ENCODE measurements at places on chromosomes 13 and 19. TPM values are rescaled to one million over a fixed set of nuclear protein-coding genes. Genes with fewer than 3 reads are reported as not detected.

The DNASE2 gene
- 44.3 TPM for total RNA-seq

The PRDX2 gene
- total RNA-seq = 389 TPM

The CYP2S1 gene
- total RNA-seq = 0.64 TPM

The PRR22 gene
- not detected for total RNA-seq

The ADAMTSL5 gene
- total RNA-seq = 0.41 TPM

The MBD3L2 gene
- total RNA-seq = not detected

The TSEN34 gene
- total RNA-seq = 40.9 TPM

GRCh38 chr19:33225458-33225926 lies at the start of gene SLC7A10:
TSS of gene SLC7A10 (minus strand) at chr19:33225850. CDS start at chr19:33225703, 147 bp downstream.
- peak within 1 kb of the TSS; percentile 13 for H3K4me3 ChIP-seq
- no peak within 1 kb of the TSS for H3K27ac ChIP-seq
- no peaks in the 10 kb centered on the region for H3K4me1 ChIP-seq
- no peaks in the 10 kb centered on the region for H3K36me3 ChIP-seq
- H3K27me3 ChIP-seq = peaks cover 41% of the 10 kb centered on the region
- DNase-seq = no peak

DNA sequence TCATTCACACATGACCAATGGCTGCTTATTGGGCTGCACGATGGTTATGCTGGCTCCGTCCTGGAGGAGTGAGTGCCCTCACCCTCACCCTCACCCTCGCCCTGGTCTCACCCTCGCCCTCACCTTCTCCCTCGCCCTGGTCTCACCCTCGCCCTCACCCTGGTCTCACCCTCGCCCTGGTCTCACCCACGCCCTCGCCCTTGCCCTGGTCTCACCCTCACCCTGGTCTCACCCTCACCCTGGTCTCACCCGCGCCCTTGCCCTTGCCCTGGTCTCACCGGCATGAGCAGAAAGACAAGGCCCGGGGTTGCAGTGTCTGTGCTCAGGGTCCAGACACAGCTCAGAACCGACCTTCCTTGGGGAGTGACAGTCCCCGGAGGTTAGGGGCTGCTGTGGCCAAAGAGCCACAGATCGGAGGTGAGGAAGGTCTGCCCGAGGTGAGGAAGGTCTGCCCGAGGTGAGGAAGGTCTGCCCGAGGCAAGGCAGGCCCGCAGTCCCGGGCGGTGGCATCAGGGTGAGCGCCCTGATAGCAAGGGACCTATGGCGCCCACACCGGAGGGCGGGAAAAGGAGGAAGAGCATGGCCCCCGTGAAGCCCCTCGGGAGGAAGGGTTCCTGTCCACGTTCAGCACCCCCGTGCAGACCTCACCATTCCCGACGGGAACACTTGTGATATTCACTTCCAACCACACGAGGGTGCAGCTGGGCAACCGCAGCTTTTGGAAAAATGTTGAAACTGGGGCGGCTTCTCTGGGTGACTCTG lies 65.6 kb downstream of the MCF2L start:
- H3K4me1 ChIP-seq = no peaks in the 10 kb centered on the region
- no peaks in the 10 kb centered on the region for H3K27me3 ChIP-seq
- no peak overlapping the region for H3K27ac ChIP-seq
- no peak overlapping the region for H3K4me3 ChIP-seq

GRCh38 chr19:43644181-43644580 lies 4.5 kb upstream of the CADM4 start:
- DNase-seq = no peak
- H3K27ac ChIP-seq = no peak overlapping the region
- no peaks in the 10 kb centered on the region for H3K4me1 ChIP-seq
- no peaks in the 10 kb centered on the region for H3K36me3 ChIP-seq
- no peaks in the 10 kb centered on the region for H3K27me3 ChIP-seq

GRCh38 chr13:42333613-42334328 lies 61.8 kb downstream of the AKAP11 start:
- H3K4me3 ChIP-seq = no peak overlapping the region
- no peaks in the 10 kb centered on the region for H3K36me3 ChIP-seq
- no peaks in the 10 kb centered on the region for H3K4me1 ChIP-seq
- no peak overlapping the region for H3K27ac ChIP-seq

DNA sequence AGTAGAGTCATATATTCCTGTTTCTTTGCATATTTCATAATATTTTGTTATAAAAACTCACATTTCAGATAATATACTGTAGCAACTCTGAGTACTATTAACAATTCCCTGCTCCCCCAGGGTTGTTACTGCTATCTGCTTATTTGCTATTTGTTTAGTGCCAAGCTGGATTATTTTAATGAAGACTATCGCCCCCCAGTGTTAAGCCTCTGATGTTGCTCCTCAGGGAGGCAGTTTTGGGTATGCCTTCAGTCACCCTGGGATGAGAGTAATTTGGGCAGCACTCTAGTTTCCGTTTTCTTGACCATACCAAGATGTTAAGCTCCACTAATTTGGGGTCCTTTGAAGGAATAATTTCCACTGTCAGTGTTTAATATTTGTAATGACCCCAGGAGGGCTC lies 46.0 kb downstream of the MICU2 start:
- H3K36me3 ChIP-seq = peaks cover 8% of the 10 kb centered on the region
- H3K4me3 ChIP-seq = no peak overlapping the region
- H3K27ac ChIP-seq = no peak overlapping the region

DNA sequence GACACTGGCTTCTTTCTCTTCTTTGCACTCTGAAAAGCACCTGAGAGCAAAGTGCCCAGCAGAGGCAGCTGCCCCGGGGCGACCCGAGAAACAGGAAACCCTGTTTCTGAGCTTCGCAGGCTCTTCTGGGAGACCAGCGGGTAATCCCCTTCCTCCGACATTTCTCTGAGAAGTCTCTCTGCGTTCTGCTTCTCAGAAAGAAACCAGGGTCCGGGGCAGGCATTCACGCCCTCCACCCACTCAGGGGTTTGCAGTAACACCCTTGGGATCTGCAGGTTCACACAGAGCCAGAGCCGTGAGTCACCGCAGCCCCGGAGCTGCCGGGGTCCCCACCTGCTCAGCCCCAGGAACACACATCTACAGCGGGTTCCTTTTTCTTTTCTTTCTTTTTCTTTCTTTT lies 86.0 kb downstream of the GADD45B start:
- H3K27me3 ChIP-seq = no peaks in the 10 kb centered on the region
- H3K4me3 ChIP-seq = no peak overlapping the region
- DNase-seq = no peak
- H3K36me3 ChIP-seq = no peaks in the 10 kb centered on the region

DNA sequence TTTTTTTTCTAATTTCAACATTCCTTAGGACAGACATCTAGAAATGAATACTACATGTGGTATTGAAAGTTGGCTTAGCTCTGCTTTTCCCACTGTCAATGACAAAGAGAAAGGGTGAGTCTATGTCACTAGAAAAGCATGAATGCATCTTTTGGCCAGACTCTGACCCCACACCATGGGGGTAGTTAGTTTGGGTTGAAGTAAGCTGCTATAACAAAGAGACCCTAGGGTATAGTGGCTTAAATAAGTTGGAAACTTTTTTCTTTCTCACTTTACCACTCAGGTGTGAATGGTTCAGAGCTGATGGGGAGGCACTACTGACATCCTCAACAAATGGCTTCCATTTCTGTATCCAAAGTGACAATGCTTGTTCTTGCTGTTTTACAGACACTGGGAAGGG lies 161.5 kb downstream of the DLEU7 start:
- peaks cover 28% of the 10 kb centered on the region for H3K4me1 ChIP-seq
- no peak overlapping the region for H3K4me3 ChIP-seq
- no peak overlapping the region for H3K27ac ChIP-seq
- DNase-seq = no peak
- no peaks in the 10 kb centered on the region for H3K27me3 ChIP-seq

- H3K27me3 ChIP-seq = no peaks in the 10 kb centered on the region
- H3K27ac ChIP-seq = peak overlapping the region; percentile 90
- peak overlapping the region; percentile 75 for H3K4me3 ChIP-seq
- H3K36me3 ChIP-seq = peaks cover 10% of the 10 kb centered on the region
- DNase-seq = no peak
Measured at GRCh38 chr13:46796129-46796514, 839 bp downstream of the ESD start.

GRCh38 chr19:41225238-41226052 lies 6.4 kb downstream of the AXL start:
- peak overlapping the region; percentile 41 for H3K4me3 ChIP-seq
- H3K36me3 ChIP-seq = no peaks in the 10 kb centered on the region
- peaks cover 6% of the 10 kb centered on the region for H3K4me1 ChIP-seq
- peak; percentile 60 for DNase-seq
- H3K27me3 ChIP-seq = peaks cover 15% of the 10 kb centered on the region

- no peak for DNase-seq
- H3K4me1 ChIP-seq = no peaks in the 10 kb centered on the region
- no peak overlapping the region for H3K27ac ChIP-seq
- H3K36me3 ChIP-seq = peaks cover 10% of the 10 kb centered on the region
- H3K27me3 ChIP-seq = no peaks in the 10 kb centered on the region
Measured at GRCh38 chr19:57719424-57719823, 8.0 kb downstream of the ZNF671 start.

DNA sequence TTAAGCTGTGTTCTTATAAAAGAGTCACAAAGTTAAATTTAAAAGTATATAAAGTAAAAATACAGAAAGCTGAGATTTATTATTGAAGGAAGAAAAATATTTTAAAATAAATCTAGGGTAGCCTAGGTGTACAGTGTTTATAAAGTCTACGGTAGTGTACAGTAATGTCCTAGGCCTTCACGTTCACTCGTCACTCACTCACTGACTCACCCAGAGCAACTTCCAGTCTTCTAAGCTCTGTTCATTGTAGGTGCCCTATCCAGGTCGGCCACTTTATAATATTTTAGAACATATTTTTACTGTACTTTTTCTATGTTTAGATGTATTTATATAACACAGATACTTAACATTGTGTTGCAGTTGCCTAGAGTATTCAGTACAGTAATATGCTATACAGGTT lies 47.4 kb downstream of the NDFIP2 start:
- H3K36me3 ChIP-seq = peaks cover 11% of the 10 kb centered on the region
- DNase-seq = no peak
- peaks cover 4% of the 10 kb centered on the region for H3K4me1 ChIP-seq
- H3K4me3 ChIP-seq = no peak overlapping the region
- no peaks in the 10 kb centered on the region for H3K27me3 ChIP-seq

DNA sequence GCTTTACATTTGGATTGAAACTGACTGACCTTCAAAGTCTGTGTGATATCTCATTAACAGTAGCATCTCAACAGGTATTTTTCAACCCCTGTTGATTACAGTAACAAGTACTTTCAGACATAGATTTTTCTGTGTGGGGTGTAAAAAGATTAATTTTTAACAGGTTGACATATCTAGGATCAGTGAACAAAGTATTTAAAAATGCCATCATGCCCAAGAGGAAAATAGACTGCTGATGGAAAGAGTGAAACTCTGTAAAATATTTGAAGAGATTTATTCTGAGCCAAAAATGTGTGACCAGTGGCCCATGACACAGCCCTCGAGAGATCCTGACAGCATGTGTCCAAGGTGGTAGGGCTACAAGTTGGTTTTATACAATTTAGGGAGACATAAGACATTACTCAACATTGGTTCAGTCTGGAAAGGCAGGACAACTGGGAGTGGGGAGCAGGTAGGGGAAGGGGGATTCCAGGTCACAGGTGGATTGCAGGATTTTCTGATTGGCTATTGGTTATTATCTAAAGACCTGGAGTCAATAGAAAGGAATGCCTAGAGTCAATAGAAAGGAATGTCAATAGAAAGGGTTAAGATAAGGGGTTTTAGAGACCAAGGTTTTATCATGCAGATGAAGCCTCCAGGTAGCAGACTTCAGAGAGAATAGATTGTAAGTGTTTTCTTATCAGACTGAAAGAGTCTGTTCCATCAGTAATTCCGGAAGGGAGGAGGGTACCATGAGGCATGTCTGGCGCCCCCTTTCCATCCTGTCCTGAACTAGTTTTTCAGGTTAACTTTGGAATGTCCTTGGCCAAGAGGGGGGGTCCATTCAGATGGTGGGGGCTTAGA lies 29.1 kb downstream of the TNFRSF19 start:
- no peak overlapping the region for H3K27ac ChIP-seq
- H3K27me3 ChIP-seq = no peaks in the 10 kb centered on the region
- no peaks in the 10 kb centered on the region for H3K4me1 ChIP-seq
- no peaks in the 10 kb centered on the region for H3K36me3 ChIP-seq

- H3K27ac ChIP-seq = no peak overlapping the region
- DNase-seq = peak; percentile 16
- H3K36me3 ChIP-seq = no peaks in the 10 kb centered on the region
- no peaks in the 10 kb centered on the region for H3K4me1 ChIP-seq
- no peaks in the 10 kb centered on the region for H3K27me3 ChIP-seq
Measured at GRCh38 chr19:51735759-51736449, 12.1 kb upstream of the HAS1 start.

- H3K27me3 ChIP-seq = no peaks in the 10 kb centered on the region
- no peak overlapping the region for H3K27ac ChIP-seq
- H3K4me1 ChIP-seq = no peaks in the 10 kb centered on the region
- no peak for DNase-seq
- no peak overlapping the region for H3K4me3 ChIP-seq
Measured at GRCh38 chr13:30805603-30806011, 70.3 kb downstream of the ALOX5AP start.

DNA sequence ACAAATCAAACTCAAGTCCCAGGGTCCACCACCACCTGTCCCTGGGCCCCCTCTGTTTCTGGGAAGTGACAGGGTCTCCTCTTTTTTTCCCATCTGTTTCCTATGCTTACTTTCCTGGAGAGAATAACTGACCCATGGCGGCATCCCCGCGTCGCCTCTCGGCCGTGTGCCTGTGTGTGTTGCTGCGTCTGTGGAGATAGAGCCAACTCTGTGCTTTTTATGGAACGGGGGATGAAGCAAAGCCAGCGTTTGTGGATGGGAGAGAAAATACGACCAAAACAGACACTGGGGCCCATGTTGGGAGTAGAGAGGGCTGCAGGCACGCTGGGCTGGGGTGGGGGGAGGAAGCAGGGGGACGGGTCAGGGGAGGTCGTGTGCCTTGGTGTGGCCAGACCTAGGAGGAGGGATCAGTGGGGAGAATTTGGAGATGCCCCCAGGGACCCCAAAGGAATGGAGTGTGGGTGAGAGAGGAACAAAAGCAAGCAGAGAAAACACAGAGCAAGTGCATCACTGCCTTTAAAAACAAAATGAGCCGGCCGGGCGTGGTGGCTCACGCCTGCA lies 16.6 kb downstream of the PLK5 start:
- peaks cover 26% of the 10 kb centered on the region for H3K27me3 ChIP-seq
- no peak overlapping the region for H3K27ac ChIP-seq
- DNase-seq = no peak
- no peak overlapping the region for H3K4me3 ChIP-seq

GRCh38 chr13:29496241-29496712 lies 99.2 kb downstream of the SLC7A1 start:
- DNase-seq = no peak
- H3K36me3 ChIP-seq = no peaks in the 10 kb centered on the region
- no peak overlapping the region for H3K27ac ChIP-seq
- peaks cover 4% of the 10 kb centered on the region for H3K27me3 ChIP-seq

GRCh38 chr13:102195566-102196462 lies 206.0 kb downstream of the FGF14 start:
- no peak overlapping the region for H3K27ac ChIP-seq
- no peak for DNase-seq
- H3K4me1 ChIP-seq = no peaks in the 10 kb centered on the region
- H3K4me3 ChIP-seq = no peak overlapping the region
- H3K36me3 ChIP-seq = no peaks in the 10 kb centered on the region

DNA sequence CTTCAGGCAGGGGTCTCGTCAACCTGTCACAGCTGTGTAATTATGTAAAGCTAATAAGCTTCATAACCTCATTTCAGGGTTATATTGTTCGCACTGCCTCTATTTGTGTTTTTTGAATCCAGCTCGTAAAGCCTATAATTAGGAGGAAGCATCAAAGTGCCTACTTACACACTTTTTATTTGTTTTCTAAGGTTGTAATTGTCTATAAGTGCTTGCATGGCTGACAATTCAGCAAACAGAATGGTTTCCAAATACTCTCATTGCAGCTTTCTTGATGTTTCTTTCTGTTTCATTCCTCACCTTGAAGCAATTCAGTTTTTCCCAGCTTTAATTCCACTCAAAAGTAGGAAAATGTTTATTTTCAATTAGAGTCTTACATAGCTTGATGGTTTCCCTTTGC lies 336.3 kb downstream of the HS6ST3 start:
- DNase-seq = no peak
- no peaks in the 10 kb centered on the region for H3K36me3 ChIP-seq
- H3K4me3 ChIP-seq = no peak overlapping the region
- no peaks in the 10 kb centered on the region for H3K4me1 ChIP-seq
